Stimulated activated CD4-positive, alpha-beta T cell treated with anti-CD3 and anti-CD28 coated beads, TNF-alpha, amount 100 ng/mL, for 24 hours (primary cell): ENCODE measurements at places on chromosomes 2 and 18.

GRCh38 chr2:170181602-170182001 lies 3.7 kb downstream of the MYO3B start:
- DNase-seq = no peak

- no peak for DNase-seq
Measured at GRCh38 chr2:204416236-204416635, 129.0 kb upstream of the PARD3B start.

DNA sequence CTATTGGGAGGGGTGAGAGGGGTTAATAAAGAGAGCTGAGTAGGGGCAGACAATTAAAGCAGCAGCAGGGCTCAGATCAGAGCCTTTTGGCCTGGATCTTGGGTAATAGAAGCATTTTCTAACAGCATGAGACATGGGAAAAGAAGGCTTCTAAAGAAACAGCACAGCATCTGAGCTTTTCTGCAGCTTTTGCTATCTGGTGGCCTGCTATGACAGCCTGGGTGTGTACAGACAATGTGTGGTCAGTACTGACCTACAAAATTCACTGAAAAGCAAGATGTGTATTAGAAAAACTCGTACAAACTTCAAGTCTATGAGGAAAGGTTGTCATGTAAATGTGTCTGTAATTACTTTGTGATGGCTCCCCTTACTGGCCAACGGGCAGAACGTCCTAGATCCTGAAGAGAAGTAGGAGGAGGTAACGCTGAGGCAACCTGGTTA lies 95.6 kb downstream of the GALNT3 start:
- DNase-seq = no peak

DNA sequence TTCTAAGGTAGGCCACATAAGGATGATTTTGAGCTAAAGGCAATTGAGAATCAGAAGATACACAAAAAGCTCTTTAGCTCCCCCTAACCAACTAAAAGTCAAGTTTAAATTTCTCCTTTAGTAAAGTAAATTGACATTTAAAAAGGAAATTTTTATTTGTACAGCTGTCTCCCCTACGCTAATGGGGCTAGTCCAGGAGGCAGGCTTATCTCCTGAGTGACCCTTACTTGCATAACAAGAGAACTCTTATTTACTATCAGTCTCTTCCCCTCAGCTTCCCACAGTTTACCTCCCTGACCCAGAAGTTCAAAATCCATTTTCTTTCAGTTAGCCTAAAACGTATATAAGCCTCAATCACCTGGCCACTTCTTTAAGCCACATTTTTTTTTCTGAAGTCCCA lies 1002.8 kb upstream of the NRXN1 start:
- DNase-seq = no peak

- no peak for DNase-seq
Measured at GRCh38 chr2:140892436-140892835, 1238.4 kb downstream of the LRP1B start.

- no peak for DNase-seq
Measured at GRCh38 chr2:35035883-35036282, 1319.7 kb upstream of the CRIM1 start.

DNA sequence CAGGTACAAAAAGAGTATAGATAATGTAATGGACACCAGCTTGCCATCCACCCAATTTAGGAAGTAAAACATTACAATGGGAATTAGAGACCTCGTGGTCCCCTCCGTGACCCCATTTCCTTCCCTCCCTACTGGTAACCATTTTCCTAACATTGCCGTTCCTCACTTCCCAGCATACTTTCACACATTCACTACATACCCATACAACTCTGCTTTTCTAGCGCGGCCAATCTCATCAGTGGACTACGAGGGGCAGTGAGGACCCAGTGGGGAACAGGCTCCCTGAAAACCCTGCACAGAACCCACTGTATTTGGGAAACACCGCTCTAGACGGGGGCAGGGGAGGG lies 1.1 kb downstream of the ENOSF1 start:
- no peak for DNase-seq

DNA sequence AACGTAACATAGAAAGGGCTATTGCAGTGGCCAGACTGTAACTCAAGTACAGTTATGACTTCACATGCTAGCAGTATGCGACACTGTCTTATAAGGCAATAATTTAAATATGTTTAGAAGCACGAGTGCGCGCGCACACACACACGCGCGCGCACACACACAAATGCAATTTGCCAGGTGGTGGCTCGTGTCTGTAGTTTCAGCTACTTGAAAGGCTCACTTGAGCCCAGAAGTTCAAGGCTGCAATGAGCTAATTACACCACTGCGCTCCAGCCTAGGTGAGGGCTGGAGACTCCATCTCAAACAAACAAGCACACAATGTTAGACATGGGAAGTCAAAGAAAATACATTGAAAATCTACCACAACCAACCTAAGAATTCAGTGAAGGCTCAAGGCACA lies 103.7 kb downstream of the USP34 start:
- no peak for DNase-seq

DNA sequence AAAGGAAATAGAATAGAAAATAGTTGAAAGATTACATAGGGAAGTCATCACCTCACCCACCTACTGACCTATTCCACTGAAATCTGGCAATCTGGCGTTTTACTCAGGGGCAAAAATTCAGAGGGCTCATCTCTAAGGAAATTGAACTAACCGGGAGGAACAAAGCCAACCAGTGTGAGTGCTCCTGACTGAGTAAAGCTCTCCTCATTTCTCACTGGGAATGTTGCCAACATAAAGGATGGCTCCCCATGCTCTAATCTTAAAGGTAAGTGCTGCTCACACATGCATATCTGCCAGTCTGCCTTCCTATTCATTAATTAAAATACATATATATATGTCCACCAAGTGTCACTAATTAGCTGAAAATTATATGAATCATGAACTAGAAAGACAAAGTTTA lies 13.5 kb upstream of the DOK6 start:
- DNase-seq = no peak

DNA sequence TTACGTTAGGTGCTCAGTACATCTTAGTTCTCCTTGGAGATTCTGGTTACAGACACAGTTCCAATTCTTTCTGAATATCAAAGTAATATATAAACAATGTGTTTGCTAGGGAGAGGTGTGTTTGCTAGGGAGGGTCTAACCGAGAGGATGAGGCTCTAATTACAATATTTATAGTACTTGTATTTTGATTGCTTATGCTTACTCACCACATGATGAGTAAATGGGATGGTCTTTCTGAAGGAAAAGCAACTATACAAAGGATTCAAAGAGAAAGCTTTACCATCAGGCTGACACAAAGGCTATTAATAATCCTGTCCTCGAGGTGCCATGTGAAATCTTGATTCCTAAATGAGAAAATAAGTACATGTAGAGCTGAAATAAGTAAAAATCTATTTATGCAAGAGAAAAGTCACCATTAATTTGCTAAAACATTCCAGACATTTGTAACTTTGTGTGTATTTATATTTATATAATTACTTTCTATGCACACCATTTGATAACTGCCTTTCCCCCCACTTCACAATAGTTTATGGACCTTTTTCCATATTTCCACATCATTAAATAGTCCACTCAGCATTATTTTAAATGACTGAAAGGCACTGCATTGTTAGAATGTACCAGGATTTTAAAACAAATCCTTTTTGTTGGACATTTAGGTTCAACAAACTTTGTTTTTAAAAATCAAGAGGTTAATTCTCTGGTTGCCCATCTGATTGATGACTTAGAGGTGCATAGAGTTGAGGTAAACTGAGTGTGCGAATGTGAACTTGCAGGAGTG lies 94.5 kb upstream of the FN1 start:
- DNase-seq = no peak

DNA sequence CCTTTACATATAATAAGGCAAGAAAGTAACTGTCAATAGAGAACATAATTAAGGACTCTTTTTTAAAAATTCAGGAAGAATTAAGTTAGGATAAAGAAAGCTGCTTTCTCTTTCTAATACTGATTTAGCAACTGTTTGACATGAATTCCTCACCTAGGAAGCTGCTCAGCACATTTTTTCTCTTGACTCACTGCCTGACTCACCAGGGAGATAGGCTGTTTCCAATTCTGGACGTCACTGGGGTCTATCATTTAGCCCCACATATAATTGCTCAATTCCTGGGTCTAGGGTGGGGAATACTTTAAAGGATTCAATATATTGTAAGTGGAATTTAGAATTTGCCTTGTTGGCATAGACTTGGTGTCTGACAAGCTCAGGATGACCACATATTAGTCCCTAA lies 50.8 kb upstream of the UGP2 start:
- DNase-seq = no peak

DNA sequence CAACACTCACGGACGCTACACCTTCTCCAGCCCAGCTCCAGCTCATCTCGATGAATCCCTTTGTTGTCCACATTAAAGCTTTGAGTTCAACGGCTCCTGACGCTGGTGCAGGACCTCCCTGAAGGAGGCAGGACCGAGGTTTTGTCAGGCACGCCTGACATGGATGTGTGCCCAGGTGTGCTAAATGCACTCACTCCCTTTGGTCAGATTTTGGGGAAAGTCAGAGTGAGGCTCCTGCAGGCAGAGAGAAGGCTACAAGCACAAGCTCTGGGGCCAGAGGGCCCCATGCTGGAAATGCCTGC lies 78.6 kb downstream of the NDUFA10 start:
- DNase-seq = no peak

- peak; percentile 32 for DNase-seq
Measured at GRCh38 chr2:129923265-129924091, 56.0 kb upstream of the RAB6C start.

DNA sequence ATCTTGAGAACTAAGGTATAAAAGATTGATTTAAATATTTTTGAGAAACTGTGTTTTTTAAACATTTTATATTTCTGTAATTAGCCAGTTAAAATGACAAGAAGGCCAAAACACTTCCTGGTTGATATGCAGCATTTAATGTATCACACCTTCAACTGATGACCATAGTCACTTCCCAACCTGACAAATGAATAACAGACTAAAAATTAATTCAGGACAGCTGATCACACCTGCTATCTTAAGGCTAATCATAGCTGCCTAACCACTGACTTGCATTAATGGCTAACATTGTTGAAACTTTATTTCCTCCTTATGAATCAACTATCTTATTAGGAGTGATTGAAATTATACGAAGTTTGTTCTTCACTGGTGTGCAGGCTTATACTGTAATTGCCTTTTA lies 125.8 kb upstream of the MSTN start:
- DNase-seq = no peak

- DNase-seq = no peak
Measured at GRCh38 chr18:47248115-47248603, 3.3 kb downstream of the SKOR2 start.

- DNase-seq = no peak
Measured at GRCh38 chr2:16621316-16621715, 44.3 kb downstream of the CYRIA start.

- DNase-seq = no peak
Measured at GRCh38 chr2:216486708-216487107, 11.9 kb upstream of the RPL37A start.

GRCh38 chr2:81647715-81648230 lies 1343.2 kb upstream of the LRRTM1 start:
- DNase-seq = no peak

DNA sequence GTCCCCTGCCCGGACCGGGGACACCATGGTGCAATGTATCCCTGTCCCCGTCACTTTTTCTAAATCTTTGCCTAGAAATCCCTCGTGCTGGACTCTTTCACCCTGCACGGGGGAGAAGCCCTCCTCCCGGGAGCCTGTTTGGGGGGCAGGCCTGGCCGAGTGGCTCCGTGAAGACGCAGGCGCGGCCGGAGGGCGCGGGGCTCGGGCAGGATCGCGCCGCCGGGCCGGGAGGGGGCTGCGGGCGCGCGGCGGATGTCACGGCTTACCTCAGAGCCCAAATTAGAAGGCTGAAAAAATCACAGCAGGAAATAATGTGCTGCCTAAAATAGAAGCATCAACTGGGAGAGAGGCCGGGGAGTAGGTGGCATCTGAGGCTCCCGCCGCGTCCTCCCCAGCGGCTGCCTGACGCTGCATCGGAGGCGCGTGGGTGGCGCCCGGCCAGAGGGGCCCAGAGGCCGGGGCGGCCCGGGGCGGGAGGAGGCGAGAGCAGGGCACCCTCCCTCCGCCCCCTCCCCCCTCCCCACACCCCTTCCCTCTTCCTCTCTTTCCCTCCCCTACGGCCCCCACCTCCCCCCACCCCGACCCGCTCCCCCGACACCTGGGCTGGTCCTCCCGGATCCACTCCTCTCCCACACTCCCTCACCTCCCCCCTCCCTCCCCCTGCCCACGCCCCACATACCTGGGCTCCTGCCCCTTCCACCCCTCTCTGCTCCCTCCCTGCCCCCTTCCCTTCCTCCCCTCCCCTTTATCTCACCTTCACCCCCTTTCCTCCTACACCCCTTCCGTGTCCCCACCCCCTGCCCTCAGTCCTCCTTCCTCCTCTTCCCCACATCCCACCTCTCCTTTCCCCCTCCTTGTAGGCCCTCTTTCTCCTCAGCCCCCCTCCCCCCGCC lies 51.9 kb downstream of the SLC4A1AP start:
- no peak for DNase-seq

GRCh38 chr2:164882276-164882675 lies 40.7 kb upstream of the COBLL1 start:
- DNase-seq = no peak

- no peak for DNase-seq
Measured at GRCh38 chr18:76684265-76684664, 138.1 kb upstream of the ZNF236 start.

DNA sequence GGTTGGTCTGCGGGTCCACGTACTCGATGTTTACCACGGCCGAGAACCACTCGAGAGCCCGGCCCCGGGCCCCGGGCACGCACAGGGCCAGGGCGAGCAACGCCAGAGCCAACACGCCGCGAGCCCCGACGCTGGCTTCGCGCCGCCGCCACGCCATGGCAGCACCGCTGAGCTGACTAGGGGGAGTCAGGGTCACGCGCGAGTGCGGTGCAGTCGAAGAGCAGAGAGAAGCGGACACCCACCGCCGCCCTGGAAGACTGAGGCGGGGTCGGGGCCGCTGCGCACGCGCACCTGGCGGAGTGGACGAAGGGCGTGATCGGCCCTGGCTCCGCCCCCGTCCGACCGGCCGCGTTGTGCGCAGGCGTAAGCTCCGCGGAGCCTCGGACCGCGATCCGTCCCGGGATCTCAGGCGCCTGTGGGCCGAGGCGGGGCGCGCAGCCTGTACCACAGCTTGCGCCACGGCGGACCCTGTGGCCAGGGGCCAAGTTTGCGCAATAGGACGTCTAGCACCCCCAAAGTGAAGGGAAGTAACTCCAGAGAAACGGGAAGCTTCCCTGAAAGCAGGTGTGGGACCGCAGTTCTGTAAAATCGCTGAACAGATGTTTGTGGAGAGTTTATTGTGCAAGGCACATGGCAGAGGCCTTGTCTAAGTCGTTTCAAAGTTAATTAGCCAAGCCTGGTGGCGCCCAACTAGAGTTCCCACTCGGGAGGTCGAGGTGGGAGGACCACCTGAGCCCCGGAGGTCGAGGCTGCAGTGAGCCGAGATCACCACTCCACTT lies at the start of gene RNF149:
Gene RNF149 (minus strand): TSS at position 270 of the 779 bp plus-strand sequence. CDS start 113 bp downstream, at position 157.
- DNase-seq = peak; percentile 73

DNA sequence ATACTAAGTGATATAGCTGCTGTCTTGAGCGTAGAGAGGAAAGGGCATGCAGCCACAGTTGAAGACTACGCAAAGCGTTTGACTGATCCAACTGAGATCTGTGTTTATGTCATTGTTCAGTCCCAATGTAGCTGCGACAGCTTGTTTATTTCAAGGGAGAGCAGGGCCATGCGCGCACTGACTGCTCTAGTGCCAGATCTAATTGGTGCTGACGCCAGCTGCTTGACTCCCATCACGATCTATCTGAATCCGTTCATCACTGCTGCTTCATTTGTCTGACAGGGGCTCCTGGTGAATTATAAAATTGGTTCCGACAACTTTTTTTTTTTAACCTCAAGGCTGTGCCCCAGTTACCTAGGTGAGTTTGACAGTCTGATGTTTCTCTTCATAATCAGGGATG lies 75.7 kb downstream of the CHST9 start:
- no peak for DNase-seq
